ENCODE measurements at places on chromosomes 5 and 9.

DNA sequence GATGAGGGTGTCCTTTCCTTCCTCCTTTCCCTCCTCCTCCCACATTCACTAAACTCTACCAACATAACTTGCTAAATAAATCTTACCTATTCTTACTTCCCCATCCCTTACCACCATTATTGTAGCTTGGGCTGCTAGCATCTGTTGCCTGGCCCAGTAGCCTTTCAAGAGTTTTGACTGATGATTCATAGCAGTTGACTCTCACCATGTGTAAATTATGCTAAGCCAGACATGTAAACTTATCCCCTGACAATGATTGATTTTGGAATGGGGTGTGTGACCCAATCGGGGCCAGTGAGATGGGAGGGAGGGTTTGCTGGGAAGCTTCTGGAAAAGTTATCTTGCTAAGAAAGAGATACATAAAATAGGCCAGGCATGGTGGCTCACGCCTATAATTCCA, 161.8 kb upstream of the SPRY4 start:
- DNase-seq, result no peak

GRCh38 chr5:16849775-16850174, 86.3 kb downstream of the MYO10 start:
- no peak for DNase-seq

- DNase-seq, result no peak
Observed at GRCh38 chr5:92907938-92908606, 672.9 kb downstream of the NR2F1-AS1 start.

DNA sequence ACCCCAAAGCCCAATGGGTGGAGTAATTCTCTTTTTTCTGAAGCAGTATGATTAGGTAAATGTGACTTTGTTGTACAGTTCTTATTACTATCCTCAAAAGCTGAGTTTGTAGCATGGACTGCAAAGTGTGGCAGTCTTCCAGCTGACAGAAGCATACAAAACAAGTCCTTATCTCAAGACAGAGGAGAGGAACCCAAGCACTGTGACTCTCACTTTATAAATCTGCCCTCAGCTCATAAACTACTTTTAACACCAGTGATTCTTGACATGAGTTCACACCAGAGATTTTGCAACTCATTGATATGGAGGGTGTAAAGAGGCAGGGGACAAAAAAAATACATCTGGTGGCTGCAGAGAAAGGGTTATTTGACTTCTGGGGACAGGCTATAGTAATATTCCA, 251.6 kb downstream of the NTRK2 start:
- DNase-seq, result no peak

DNA sequence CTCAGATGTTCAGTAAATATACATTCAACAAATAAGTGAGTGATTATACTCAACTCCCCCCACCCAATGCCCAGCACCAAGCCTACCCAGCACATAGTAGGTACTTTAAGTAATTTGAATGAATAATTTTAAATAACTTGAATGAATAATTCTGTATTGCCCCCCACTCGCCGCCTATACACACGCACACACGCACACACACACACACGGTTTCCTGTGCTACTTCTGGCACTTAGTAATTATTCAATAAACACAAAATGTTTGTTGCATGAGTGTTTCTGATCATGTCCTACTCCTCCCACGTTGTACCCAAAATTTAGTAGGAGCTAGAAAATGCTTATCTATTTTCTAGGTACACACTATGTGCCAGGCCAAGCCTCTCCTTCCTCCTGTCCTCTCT, 16.2 kb downstream of the PCDH12 start:
- DNase-seq, result no peak

- DNase-seq, result no peak
Observed at GRCh38 chr5:37786862-37787519, 52.9 kb downstream of the GDNF start.

DNA sequence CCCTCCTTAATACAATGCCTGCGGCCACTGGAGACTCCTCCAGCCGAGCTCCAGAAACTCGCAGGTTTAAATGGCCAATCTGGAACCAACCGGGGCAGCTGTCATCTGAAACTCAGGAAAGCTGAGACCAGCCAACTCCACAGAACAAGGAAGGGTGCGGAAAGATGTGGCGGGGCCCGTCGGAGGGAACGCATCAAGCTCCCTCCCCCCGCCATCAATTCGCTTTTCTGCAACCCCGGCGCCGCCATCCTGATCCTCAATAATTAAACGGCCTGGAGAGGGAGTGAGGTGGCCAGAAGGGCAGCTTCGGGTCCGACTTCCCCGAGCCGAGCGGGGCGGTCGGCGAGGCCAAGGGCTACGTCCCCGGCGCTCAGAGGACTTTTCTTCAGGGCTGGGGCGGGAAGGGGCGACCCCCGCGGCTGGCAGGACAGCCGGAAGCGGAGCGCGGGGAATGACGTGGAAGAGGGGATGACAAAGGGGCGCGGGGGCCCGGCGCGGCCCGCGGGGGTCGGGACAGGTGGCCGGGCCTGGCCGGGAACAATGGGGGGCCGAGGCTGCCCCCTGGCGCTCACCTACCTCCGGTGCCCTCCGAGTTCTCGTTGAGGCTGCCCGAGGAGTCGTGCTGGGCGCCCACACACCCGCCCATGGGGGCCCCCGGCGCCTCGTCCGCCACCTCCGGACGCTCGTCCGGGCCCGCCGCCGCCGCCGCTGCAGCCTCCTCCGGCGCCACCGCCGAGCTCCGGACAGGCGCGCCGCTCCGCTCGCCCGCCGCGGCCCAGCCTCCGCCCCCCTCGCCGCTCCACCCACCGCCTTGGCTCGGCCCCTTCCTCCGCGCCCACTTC, at the start of gene UBTD2:
UBTD2 (minus strand) TSS at position 745 of the 842 bp plus-strand sequence; CDS start at position 646, 99 bp downstream.
- DNase-seq, result peak; percentile 41

GRCh38 chr5:132243366-132243977, 14.0 kb upstream of the PDLIM4 start:
- DNase-seq, result no peak

Data from activated naive CD4-positive, alpha-beta T cell (primary cell).